ENCODE measurements at places on chromosomes 11 and 22.

DNA sequence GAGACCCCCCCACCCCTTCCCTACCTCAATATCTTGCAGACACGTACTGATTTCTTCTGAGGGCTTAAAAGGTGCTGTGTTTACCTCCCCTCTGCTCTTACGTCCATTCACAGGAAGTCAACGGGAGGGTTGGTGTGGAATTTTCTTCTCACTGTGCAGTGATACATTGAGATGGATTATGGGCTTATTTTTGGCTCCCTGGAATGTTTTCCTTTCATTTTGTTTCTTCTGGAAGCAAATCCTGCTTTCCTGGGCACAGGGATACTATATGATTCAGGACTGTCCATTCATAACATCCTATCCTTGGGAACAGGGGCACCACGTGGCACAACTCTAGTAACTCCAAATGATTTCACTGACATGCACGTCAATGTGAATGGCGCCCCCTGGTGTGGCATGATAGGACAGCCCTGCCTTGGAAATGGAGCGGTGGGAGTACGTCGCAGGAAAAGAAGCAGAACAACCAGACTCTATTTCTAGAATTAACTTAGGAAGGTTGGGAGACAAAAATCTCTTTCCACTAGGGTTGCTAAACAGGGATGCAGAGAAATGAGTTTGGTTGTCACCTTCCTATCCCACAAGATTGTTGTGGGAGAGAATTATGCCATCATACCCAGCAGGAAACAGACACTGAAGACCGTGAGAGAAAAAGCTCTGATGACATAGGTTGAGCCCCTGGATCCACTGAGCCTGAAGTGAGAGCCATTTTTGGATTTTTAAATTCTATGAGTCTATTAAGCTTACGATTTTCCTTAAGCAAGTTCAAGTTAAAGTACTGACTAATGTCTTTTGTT is 146.5 kb upstream of the RAG2 start:
- DNase-seq, result peak; percentile 10

GRCh38 chr11:47946682-47947559 is 33.4 kb upstream of the PTPRJ start:
- no peak for DNase-seq

GRCh38 chr11:42657169-42657568 is 654.6 kb upstream of the API5 start:
- DNase-seq, result no peak

DNA sequence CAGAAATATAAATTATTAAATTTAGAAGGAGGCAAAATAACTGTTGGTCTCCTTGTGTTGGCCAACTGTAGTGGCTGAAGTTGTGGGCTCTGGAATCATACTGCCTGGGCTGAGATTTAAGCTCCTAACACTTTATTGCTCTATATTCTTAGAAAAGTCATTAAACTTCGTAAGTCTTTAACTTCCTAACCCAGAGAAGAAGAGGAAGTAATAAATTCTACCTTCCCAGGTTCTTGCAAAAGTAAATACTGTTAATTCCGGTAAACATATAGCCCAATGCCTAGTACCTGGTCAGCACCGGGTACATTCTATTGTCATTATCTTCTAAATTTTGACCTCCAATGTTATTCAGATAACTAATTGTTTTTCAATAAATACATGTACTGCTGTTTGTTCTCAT is 4.5 kb downstream of the OR51T1 start:
- no peak for DNase-seq

DNA sequence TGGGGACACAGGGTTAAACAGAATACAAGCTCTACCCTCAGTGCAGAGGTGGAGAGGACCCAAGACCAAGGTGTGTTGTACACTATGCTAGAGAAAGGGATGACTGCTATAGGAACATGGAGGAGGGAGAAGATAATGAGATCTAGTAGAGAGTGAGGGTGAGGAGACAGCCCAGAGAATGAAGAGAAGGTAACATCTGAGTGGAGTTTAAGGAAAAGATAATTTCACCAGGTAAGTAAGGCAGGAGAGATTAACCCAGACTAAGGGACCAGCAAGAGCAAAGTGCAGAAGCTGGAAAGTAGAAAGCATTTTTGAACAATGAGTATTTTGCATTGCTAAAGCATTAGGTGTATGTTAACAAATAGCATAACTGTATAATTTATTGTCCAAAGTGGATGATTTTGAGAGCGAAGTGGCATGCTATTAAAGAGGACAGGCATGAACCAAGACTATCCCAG is 128.8 kb downstream of the RASSF10 start:
- no peak for DNase-seq

DNA sequence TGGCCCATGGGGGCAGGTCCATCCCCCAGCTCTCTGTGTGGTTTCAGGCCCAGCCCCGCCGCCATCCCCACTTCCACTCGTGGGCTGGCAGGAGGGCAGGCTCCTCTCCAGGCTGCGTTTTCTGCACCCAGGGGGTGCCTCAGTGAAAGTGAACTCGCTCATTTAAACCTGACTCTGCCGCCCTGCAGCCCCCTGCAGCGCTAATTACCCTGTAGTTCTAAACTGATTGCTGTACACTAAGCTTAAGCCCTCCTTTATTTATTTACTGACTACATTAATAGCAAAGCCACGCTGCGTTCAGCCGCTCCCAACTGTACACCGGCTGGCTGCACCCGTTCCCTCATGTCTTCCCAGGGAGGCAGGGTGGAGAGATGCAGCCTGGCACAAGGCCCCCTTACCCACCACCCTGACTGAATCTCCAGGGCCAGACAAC is 36.6 kb upstream of the NNMT start:
- no peak for DNase-seq

- DNase-seq, result no peak
These were observed 25.6 kb downstream of the ANKRD42 start for GRCh38 chr11:83219095-83219494.

GRCh38 chr11:3181725-3182461 is 16.8 kb upstream of the OSBPL5 start:
- no peak for DNase-seq

GRCh38 chr11:106943089-106943488 is 75.2 kb downstream of the GUCY1A2 start:
- no peak for DNase-seq

GRCh38 chr22:19933341-19934241 is 8.0 kb upstream of the COMT start:
- no peak for DNase-seq

GRCh38 chr22:25878933-25879332 is 136.9 kb downstream of the MYO18B start:
- DNase-seq, result no peak

DNA sequence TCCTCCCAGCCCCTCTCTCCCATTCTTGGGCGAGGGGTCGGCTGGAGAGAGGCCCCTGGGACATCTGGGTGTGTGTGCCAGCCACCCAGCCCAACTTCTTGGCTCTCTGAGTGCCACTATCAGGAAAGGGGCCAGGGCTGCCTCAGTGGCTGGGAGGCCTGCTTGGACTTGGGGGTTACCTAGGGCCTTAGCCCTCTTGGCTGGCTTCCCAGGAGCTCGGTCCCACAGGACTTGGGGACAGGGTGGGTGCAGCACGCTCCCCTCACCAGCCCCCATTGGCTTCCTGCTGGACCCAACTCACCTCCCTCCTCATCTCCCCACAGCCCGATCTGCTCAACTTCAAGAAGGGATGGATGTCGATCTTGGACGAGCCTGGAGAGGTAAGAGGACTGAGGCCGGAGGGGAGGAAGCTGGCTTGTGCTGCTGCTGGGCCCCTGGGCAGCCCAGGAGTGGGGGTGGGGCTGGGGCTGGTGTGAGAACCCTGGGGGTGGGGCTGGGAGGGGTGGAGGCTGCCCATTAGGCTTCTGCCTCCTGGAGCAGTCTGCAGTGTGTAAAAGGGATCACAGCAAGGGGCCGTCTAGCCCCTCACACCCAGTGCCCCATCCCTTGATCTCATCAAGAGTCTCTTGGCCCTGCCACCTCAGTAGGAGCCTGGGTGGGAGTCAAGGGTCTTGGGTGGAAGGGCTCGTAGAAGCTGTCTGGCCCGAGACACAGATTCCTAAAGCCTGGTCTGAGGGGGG is 54.8 kb downstream of the TRIOBP start:
- no peak for DNase-seq

- no peak for DNase-seq
These were observed 848 bp upstream of the PTPRCAP start for GRCh38 chr11:67438158-67438902.

GRCh38 chr11:2557381-2557780 is 112.6 kb downstream of the KCNQ1 start:
- DNase-seq, result no peak

DNA sequence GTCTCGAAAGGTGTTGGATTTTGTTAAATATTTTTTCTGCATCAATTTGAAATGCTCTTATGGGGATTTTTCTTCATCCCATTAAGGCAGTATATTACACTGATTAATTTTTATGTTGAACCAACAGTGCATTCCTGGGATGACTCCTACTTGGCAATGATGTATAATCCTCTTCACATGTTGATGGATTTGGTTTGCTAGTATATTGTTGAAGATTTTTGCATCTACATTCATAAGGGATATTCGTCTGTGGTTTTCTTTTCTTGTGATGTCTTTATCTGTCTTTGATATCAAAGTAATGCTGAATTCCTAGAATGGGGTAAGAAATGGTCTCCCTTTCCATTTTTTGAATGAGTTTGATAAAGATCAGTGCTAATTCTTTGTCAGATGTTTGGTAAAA is 18.7 kb upstream of the SLC35C1 start:
- DNase-seq, result no peak

- DNase-seq, result no peak
These were observed 10.7 kb downstream of the IL2RB start for GRCh38 chr22:37138849-37139561.

DNA sequence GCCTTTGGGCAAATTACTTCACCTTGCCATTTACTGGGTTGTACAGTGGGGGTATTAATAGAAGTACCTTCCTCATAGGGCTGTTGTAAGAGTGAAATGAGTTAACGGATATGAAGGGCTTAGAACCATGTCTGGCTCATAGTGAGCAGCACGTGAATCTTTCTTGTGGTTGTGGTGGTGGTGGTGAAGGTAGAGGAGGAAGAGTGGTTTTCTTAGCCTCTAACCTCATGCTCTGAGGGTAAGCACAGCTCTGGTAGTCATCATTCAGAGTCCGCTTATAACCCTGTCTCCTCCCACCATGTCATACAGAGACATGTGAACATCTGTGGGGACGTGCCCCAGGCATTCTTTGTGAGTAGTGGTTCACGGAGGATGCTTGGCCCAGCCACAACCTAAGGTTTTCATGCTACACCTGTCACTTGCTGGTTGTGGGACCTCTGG is 43.6 kb downstream of the TEAD1 start:
- no peak for DNase-seq

DNA sequence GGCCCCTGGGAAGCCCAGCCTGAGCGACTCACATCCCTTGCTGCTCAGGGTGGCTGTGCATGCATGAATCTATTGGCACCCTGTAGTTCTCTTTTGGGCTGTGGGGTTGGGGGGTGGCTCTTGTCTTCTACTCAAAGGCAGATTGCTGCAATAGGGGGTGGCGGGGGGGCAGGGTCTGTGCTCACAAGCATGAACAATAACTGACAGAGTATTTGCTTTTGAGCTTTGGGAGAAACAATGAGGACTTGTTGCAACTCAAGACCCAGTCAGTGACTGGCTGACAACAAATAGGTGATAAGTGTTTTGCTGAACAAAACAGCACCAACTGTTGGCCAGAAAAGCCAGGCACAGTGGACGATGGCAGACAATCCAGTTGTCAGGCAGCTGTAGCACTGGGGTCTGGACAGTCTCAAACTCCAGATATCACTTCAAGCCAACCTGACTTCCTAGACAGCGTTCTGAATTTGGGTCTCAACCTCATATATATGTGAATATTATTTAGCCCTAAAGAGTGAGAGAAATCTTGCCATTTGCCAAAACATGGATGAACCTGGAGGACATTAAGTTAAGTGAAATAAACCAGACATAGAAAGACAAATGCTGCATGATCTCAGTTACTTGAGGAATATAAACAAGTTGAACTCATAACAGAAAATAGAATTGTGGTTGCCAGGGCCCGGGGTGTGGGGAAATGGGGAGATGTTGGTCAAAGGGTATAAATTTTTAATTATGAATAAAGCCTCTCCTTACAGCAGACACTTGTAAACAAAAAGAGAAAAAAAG is 61.7 kb downstream of the ME3 start:
- DNase-seq, result no peak

GRCh38 chr11:93256623-93257022 is 58.8 kb upstream of the SLC36A4 start:
- DNase-seq, result no peak
